LHCN-M2 (cell line): ENCODE measurements at places on chromosomes 13 and 19. TPM values are rescaled to one million over a fixed set of nuclear protein-coding genes. Genes with fewer than 3 reads are reported as not detected.

The FRY gene
- 2.5 TPM in 2 replicates for total RNA-seq

The KLK3 gene
- total RNA-seq, result not detected in 2 replicates

DNA sequence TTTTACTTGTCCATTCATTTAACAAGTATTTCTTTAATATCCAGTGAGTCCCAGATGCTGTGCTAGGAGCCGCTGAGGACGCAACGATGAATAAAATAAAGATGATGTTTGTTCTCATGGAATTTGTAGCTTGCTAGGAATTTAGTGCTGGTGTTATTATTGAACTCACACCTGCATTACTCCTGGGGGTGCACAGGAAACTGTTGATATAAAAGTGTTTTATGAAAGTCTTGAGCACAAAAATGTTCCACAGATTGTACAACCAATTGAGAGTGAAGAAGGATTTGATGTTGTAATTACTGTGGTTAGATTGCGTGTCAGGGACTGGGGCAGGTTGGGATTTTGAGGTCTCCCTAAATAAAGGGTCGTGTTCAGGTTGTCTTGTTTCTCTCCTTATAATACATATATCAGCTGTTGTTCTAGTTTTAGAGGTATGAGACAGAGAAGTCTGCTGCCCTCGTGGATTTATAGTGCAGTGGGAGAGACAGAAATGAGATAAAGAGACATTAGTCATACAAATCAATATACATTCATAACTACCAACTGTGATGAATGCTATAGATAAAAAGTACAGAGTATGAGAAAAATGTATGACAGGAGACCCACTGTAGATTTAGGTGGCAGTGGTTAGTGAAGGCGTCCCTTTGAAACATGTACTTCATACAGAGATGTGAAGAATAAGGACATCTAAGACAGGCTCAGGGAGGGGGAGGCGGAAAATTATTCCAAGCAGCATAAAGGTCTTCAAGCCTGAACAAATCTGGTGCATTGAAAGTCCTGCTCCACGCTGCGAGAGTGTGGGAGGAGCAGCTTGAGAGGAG lies 11.3 kb downstream of the CACNG6 start:
- DNase-seq, result no peak

- peak; percentile 86 for DNase-seq
These were observed at the start of gene ENOX1 for GRCh38 chr13:43786766-43787517. ENOX1 (minus strand) TSS chr13:43786972.

GRCh38 chr13:110134801-110135200 lies 172.2 kb downstream of the COL4A1 start:
- DNase-seq, result peak; percentile 47

DNA sequence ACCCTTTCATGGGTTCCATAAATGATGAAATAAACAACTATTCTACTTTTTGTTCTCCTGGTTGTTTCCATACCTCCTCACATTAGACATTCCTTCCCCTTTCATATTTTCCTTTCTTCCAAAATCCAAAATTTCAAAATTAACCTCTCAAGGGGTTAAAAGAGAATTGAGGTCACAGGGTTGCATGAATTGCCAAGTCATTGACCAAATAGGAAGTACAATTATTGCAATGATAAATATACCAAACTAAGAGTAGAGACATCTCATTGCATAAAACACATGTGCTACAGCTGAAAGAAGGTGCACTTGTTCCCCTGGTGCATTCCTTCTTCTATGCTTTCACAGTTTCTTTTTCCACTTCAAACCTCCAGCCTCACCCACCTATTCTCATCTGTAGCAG lies 136.1 kb downstream of the KCTD12 start:
- DNase-seq, result no peak

GRCh38 chr19:9008667-9009066 lies 1.5 kb downstream of the MUC16 start:
- no peak for DNase-seq

- no peak for DNase-seq
These were observed 857.1 kb downstream of the GPC5 start for GRCh38 chr13:92255526-92255925.

DNA sequence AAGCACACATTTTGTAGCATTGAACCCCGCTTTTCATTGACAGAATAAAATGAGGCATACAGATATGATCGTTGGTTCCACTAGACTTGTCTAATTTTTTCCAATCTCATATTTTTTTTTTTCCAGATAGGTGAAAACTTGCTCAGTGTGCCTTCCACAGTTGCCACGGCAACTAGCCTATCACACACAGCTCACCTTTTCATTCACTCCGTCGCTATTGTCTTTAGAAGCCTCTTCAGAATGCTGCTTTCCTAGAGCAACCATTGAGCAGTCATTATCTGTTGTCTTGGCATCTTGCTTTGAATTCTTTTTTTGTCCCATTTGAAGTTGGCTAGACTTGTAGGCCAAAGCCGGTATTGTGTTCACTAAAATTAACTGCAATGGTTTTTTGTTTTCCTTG lies 37.7 kb upstream of the ESD start:
- DNase-seq, result no peak

- DNase-seq, result no peak
These were observed 10.0 kb downstream of the ARHGAP45 start for GRCh38 chr19:1076951-1077350.

GRCh38 chr19:1634242-1634937 lies 18.0 kb downstream of the TCF3 start:
- DNase-seq, result no peak
